Effector CD8-positive, alpha-beta T cell (primary cell): ENCODE measurements at places on chromosomes 1 and 21.

DNA sequence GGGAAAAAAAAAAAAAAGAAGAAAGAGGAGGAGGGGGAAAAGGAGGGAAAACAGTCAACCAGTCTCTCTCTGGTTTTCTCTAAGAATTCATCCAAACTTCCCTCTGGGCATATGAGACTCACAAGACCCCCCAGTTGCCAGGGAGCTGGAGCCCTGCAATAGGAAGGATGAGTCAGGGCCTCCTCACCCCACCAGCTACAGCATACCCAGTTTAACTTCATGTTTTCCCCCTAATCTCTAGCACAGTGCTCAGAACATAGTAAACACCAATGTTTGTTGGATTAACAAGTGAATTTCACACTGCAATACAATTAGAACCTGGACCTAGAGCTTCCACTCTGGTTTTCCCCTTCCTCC lies 7.8 kb downstream of the F11R start:
- no peak for DNase-seq

DNA sequence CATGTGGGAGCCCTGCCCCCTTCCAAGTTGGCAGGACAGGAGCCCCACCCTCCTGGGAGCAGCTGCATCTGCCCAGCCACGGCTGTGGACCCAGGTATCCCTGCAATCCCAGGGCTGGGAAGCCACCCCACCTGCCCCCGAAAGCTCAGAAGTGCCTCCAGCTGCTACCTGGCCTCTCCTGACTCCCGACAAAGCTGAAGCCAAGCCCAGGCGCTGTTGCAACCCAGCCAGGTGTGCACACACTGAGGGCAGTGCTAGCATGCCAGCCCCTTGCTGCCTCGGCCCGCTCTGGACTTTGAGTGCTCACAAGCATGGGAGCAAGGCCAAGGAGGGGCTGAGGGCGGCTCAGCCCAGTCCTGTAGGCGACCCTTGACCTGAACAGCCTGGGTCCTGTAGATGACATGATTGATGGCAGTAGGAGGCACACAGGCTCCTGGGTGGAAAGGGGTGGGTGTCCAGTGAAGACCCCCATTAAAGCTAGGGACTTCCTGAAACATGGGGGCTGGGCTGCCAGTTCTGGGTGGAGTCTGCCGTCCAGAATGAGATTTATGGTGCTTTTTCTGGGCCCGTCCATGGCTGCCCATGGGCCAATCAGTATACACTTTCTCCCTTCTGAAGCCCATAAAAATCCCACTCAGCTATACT lies 2.8 kb upstream of the SSU72 start:
- no peak for DNase-seq

GRCh38 chr1:203985044-203985443 lies 87.9 kb upstream of the SOX13 start:
- DNase-seq = no peak

GRCh38 chr1:103461161-103462105 lies 64.1 kb upstream of the RNPC3 start:
- no peak for DNase-seq

- no peak for DNase-seq
These were observed 39.3 kb downstream of the XKR8 start for GRCh38 chr1:27999055-27999454.

- DNase-seq = no peak
These were observed 64.0 kb upstream of the RUNX1 start for GRCh38 chr21:35113064-35113463.

DNA sequence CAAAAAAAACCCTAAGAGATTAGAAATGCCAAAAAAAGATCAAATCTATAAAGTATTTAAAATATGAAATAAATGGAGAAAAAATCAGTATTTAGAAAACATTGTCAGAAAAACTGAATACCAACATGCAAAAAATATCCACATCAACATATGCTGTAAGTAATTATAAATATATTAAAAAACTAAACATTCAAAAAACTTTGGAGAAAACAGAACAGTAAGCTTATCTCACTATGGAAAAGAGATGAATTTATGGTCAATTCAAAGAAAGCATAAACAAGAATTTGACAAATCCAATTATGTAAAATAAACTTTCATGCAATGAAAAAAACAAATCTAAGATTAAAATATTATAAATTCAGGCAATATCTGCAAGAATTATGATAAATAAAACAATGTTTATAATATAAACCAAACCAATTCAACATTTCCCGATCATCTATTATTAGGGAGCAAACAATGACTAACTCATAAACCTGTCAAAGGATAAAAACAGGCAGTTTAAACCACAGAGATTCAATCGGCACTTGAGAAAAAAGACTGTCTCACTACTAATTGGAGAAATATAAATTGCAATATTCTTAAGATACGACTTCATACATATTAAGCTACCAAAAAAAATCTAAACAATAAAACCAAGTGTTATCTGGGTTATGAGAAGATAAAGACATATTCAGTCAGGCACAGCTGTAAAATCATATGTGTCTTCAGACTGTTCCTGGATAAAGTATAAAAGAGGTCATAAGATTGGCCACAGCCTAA lies 21.8 kb downstream of the EYA3 start:
- DNase-seq = no peak

GRCh38 chr1:68229650-68230483 lies 2.5 kb downstream of the WLS start:
- no peak for DNase-seq

- DNase-seq = no peak
These were observed 30.5 kb upstream of the B3GALT2 start for GRCh38 chr1:193216920-193217319.

DNA sequence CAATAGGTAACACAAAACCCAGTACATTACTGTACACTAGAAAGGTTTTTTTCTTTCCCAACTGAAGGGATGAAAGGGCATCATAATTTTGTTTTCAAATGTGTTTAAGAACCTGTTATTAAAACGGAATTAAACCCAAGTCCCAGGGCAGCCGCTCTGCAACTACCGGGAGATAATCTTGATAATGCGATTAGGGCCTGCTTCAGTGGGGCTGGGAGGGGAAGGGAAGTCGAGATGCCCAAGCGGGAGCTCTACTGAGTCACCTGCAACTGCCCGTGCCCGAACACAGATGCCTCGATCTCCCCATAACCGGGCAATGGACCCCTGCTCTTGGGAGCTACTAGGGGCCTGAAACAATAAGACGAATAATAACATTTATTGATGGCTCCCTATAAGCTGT lies 61.4 kb downstream of the KAZN start:
- DNase-seq = no peak
